Retina (tissue), 1 donor: ENCODE measurements at places on chromosomes 2 and 18.

DNA sequence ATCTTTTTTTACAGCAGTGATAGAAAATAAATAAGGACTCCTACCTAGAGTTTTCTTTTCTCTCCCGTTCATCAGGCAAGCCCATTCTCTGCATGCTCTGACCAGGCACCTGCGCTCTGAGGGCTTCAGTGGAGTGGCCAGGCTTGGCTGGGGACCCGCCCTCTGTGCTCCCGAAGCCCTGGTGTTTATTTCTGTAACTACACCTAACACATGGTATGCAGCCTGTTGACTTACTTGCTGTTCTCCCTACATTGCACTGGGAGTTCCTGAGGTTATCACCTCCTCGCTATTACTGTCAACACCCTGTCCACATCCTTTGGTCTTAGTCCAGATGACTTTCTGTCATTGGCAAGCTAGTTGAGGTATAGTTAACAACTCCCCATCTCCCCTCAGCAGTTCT lies 317.7 kb downstream of the LPIN1 start:
- DNase-seq: no peak

DNA sequence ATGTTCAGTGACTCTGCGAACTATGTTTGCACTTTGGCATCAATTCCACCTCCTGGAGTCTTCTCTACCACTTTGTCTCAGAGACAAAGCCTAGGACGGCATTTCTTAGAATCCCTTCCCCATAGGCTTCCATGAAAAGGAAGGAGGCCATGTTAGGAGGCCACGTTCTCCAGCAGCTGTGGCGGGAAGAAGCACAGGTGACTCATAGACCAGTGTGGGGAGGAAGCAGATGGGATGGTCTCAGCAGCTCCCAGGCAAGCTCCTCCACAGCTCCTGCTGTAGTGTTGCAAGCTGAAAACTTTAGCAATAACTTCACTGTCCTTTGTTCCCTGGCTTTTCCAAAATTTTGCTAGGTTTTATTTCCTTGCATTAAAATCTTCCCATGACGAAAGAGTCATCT lies 781.3 kb upstream of the ID2 start:
- no peak for DNase-seq

- peak; percentile 56 for DNase-seq
Observed at GRCh38 chr2:209671020-209671680, 100.5 kb upstream of the UNC80 start.

GRCh38 chr2:224283466-224283965 lies 118.4 kb downstream of the FAM124B start:
- DNase-seq: no peak

DNA sequence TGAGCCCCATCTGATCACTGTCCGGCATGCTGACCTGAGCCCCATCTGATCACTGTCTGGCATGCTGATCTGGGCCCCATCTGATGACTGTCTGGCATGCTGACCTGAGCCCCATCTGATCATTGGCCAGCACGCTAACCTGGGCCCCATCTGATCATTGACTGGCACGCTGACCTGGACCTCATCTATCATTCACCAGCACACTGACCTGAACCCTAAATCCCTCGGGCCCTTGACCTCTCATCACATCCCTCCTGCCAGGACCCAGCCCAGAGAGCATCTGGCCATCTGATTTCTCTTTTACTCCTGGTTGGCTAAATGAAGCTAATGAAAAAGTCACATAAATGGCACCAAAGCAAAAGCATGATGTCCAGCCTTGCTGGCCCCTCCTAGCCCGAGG lies 207.1 kb downstream of the NDUFA10 start:
- DNase-seq: no peak

DNA sequence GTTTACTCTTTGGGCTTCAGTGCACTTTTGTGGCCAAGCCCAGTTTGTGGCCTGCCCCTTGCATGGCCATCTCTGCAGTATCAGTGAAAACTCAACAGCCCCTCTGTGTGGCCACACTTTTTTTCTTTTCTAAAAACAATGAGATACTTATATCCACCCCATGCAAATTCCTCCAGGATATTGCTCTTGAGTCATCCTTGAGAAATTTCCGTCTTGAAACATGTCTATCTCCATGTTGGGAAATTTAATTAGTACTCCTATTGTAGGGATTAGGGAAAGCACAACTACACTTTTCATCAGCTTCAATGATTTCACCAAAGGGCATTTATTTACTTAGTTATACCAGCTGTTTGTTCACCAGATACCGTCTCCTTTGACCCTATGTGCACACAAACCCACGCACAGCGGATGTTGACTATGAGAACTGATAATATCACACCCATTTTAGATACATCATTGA lies 993.1 kb downstream of the TSN start:
- no peak for DNase-seq

DNA sequence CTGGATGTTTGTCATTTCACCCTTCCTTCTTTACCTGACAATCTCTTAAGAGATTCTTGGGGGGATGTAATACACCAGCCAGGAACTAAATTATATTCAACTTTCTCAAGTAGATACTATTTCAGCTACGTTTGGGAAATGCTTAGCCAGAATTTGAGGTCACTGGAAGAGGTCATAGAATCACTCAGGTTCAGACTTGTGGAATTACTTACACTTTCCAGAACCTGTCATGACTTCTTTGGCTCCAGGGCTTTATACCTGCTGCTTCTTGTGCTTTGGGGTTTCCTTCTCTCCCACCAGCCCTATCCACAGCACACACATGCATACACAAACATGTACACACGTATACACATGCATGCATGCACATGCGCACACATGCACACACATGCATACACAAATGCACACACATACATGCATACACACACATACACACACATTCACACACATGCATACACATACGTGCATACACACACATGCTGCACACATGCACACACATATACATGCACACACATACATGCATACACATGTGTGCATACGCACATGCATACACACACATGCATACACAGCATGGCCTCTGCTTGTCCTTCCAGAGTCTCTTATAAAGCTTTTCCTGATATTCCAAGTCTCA lies 23.5 kb upstream of the ANXA4 start:
- no peak for DNase-seq

DNA sequence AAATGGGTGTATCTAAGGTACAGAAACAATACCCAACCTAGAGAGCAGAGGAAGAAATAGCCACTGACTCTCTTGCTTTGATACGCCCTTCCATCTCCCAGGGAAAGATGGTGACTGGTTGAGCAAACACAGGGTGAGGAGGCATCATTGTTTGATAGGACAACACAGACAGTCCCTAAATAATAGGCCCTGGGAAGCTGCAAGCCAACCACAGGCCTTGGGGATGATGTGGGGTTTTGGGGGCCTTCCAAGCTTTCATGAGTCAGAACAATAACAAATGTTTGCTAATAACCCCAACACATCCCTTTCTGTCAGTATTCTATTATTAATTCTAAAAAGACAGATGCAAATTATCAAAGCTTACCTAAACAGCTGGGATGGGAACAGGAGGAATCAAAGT lies 9.8 kb downstream of the LGALSL start:
- DNase-seq: no peak

DNA sequence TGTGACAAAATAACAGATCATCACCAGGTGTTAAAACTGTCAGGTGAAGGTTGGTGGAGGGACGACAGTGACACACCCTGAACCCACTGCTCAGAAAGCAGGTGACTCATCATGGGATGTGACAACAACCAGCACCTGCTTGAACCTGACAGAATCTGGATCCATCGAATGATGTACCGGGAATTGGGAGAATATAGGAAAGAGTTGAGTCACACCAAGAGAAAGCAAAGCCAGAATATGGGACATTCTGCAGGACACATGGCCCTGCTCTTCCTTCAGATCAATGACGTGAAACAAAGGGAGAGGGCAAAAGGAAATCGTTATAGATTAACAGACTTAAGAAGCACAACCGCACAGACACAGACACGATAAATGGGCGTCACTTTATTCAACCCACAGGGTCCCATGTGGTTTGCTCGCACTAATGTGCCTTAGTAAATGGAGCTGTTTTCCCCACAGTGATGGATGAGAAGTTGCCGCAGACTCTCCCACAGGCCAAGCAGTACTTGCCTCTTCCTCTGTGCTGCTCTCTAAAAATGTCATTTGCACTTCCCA lies 100.1 kb downstream of the CRACDL start:
- DNase-seq: peak; percentile 29

- DNase-seq: no peak
Observed at GRCh38 chr2:205883965-205884364, 201.7 kb downstream of the NRP2 start.

DNA sequence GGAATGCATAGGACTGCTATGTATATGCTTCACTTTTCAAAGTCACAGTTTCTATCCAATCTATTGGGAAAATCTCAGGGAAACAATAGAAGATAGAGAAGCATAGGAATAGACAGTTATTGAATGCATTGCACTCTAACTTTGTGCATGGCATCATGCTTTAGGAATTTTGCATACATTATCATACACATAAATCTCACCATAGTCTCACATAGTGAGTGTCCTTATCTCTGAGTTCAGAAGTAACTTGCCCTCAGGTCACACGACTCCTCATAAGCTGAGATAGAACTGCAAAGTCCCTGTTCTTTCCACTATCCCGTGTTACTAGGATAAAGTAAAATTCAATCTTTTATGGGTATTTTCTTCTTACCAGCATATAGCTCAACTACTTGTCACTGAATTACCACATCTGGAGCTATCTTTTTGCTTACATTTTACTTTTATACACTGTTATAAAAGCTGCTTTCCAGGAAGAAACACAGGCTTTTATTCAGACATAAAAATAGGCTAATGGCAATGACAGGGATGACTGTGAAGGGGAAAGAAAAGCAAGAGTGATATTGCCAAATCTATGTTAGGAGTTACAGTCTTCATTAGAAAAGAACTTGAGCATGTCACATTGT lies 666.9 kb downstream of the XIRP2 start:
- no peak for DNase-seq

- DNase-seq: no peak
Observed at GRCh38 chr2:235230821-235231601, 262.8 kb upstream of the AGAP1 start.

- DNase-seq: no peak
Observed at GRCh38 chr2:145068509-145068908, 548.6 kb upstream of the ZEB2 start.

DNA sequence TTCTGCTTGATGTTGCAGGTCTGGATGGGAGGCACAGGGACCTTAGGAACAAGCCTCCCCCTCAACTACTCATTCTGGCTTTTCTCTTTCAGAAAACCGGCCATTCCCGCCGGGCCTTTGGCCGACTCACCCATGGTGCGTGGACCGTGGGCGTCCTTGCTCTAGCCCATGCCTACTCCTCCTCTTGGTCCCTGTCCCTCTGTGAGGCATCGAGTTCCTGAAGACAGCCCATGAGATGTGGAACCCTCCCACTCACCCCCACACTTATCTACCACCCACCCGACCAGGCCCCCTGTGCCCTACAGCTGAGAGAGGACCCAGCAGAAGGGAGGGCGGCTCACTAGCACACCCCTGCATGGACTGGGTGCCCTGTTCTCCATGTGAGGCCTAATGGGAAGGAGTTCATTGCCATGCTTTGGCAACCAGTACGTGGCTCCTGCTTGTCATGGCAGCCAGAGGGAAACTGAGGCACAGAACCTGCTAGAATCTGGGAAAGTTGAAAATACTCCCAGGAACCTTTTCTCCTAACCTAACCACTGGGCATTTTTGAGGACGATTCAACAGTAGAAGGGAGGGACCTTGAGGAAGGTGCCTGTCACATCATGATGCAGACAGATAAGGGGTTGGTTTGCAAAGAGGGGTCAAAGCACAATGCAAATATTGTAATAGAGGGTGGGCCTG lies 8.5 kb downstream of the SPEG start:
- DNase-seq: no peak

DNA sequence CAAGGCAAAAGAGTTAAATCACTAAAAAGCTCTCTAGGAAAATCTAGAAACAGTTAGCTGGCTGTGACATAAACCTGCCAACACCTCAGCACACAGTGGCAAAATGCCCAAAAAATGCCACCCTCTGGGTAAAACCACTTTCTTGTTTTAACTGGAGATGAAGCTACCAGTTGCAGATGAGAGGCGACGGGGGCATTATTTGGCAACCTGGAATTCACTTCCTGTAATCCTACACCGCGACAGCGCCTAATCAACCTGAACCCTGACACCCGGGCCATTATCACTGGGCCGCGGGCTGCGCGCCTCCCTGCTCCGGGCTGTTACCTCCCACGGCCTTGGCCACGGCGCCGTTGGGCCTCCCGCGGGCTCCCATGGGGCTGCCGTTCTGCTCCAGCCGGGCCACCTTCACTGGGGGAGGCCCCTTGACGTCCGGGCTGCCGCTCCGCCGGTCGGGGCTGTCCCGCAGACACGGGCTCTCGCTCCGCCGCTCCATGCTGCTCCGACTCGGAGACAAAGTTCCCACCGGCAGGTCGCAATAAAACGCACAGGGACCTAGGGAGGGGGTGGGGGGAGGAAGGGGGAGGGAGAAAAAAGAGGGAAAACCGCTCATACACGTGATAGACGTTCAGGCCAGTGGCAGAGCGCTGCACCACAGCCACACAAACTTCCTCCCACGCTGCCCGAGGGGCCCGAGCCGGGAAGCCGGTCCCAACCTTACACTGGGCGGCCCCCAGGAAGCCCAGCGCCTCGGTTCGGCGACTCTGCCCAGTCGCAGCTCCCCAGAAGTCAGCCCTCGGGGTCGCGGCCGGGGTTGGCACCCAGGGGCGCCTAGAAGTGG lies 2.0 kb downstream of the SATB2 start:
- peak; percentile 66 for DNase-seq

- peak; percentile 84 for DNase-seq
Observed at GRCh38 chr2:70901227-70902066, 34.3 kb upstream of the ATP6V1B1 start.

DNA sequence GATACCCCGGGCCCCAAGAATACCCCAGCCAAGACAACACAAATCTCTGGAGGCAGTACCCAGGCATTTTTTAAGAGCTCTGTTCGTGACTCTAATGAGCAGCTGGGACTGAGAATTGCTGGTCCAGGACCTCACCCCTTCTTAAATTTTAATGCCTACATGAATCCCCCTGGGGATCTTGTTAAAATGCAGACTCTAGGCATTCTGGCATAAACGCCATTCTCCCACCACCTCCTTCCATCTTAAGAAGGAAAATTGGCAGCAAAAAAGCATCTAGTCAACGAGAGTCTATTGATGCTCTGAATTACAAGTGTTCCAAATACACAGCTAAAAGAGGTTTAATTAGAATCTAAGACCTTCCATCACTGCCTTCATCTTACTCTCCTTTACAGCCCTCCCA lies 5.0 kb downstream of the CHST10 start:
- DNase-seq: peak; percentile 13

GRCh38 chr18:44678725-44679055 lies 2.0 kb upstream of the SETBP1 start:
- no peak for DNase-seq

- peak; percentile 38 for DNase-seq
Observed at GRCh38 chr2:71796174-71796593, 342.8 kb downstream of the DYSF start.

- no peak for DNase-seq
Observed at GRCh38 chr2:118856330-118856977, 9.0 kb upstream of the EN1 start.

- peak; percentile 51 for DNase-seq
Observed at GRCh38 chr2:165017966-165018596, 62.8 kb upstream of the SLC38A11 start.

DNA sequence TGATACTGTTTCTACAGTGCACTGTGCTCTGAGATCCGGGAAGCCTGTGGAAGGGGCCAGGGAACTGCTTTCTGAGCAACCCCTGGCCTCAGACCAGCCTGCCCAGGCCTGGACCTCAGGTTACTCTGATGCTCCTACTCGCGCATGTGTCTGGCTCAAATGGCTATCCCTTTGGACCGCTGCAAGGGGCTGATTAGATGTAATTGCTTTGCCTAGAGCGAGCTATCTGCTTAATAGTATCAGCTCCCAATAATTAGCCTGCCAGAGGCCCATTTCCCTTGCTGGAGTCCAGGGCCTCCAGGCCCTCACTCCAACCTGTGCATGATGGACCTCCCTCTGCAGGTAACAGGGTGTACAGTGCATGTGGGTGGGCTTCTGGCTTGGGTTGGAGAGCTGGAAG lies 7.2 kb upstream of the KCNK3 start:
- no peak for DNase-seq
